ENCODE measurements at places on chromosomes 4 and X.

DNA sequence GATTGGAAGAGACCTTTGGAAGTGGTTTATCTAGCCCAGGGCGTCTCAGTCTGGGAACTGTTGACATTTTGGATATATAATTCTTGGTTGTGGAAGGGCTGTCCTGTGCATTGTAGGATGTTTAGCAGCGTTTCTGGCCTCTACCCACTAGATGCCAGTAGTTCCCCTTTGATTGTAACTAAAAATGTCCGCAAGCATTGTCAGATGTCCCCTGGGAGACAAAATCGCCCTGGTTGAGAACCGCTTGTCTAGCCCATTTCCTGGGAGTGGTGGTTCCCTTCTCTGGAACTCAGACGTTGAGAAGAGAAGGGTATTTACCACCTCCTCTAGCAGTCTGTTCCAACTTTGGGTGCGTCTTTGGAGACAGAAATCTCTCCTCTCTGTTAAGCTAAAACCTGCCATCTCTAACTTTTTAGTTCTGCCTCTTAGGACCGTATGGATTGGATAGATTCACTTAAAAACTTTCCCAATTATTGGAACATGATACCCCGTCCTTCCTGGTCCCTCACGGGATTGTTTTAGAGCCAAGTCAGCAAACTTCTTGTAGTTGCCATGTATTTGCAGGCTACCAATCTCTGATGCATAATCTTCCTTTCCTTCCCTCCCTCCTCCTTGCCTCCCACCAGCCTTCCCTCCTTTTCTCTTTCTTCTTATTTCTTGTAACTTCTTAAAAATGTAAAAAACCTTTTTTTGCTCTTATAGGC, 13.9 kb downstream of the TMEM165 start:
- no peak for DNase-seq

DNA sequence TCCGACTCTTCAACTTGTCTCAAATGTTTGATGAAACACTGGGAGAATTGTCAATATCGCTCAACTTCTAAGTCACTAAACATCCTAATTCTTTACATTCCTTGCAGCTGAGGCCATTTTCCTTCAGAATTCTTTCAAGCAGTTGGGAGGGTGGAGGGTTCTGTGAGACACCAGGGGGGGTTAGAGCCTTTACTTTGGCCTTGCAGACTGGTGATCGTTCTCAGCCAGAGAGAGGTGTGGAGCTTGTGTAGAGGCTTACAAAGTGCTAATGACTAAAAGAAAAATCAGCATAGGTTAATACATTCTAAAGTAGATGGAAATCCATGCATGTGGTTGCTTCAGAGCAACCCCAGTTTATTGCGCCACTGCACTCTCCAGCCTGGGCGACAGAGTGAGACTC, 21.3 kb upstream of the SOX3 start:
- no peak for DNase-seq

- DNase-seq, result no peak
Observed at GRCh38 chr4:63583561-63583960, 825.7 kb downstream of the TECRL start.

- DNase-seq, result no peak
Observed at GRCh38 chr4:7663075-7663541, 228.4 kb upstream of the PSAPL1 start.

DNA sequence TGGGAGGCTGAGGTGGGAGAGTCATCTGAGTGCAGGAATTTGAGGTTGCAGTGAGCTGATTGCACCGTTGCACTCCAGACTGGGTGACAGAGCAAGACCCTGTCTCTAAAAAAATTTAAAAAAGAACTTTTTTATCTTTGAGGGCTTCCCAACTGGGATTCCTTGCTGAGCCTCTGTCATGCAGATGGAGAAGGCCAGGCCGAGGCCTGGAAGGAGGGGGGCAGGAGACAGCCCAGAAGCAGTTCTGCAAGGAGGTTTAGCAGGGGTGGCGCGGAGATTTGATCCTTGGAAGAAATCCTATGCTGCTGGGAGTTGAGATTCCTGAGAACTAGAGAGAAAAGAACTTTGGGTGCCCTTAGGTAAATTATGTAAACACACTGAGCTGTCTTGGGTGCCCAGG, 2.5 kb upstream of the ARSD start:
- DNase-seq, result no peak

- no peak for DNase-seq
Observed at GRCh38 chr4:17578482-17578891, 1.5 kb downstream of the LAP3 start.

GRCh38 chr4:122827879-122828601, 1.4 kb downstream of the FGF2 start:
- DNase-seq, result no peak

GRCh38 chr4:52968241-52968640, 106.1 kb downstream of the RASL11B start:
- no peak for DNase-seq

DNA sequence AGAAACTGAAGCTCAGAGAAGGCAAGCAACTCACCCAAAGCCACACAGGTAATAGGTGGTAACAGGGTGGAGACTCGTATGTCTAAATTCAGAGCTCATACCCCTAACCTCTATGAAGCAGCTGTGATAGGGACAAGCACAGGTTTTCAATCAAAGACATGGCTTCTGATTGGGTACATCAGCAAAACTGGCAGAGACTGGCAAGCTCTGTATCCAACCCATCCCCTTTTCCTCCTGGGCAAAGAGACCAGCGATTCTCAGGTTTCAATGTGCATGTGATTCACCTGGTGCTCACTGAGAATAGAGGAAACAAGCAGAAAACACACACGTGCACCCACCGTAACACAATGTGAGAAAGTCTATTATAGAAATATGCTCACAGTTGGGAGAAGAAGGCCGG, 153.0 kb downstream of the SMIM20 start:
- DNase-seq, result no peak

GRCh38 chr4:148982200-148982599, 540.0 kb upstream of the NR3C2 start:
- no peak for DNase-seq

DNA sequence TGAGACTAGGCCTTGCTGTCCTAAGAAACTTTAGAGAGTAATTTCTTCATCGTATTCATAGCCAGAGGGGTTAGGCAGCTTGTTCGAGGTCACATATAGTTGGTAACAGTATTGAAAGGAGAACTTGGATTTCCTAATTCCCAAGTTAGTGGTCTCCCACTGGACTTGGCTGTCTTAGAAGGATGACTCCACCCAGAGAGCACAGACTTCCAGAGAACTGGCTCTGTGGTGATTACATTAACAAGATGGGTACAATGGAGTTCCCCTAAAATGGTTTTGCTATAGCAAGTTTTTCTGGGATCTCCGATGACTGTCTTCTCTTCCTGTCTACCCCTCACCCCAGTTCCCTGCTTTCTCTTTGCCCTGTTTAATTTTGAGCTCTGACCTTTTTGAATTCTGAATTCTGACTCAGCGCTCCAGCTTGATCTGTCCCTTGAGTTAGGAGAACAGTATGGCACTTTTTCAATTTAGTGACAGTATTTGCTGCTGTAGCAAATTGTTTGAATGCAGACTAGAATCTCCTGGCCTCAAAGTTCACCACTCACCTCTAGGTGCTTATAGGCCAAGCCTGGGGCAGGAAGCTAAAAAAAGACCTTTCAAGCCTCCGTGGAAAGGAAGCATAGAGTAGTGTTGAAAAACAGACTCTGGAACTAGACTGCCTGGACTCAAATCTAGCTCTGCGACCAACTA, 6.9 kb downstream of the MSN start:
- no peak for DNase-seq

- DNase-seq, result no peak
Observed at GRCh38 chrX:28609917-28610613, 22.8 kb downstream of the IL1RAPL1 start.

DNA sequence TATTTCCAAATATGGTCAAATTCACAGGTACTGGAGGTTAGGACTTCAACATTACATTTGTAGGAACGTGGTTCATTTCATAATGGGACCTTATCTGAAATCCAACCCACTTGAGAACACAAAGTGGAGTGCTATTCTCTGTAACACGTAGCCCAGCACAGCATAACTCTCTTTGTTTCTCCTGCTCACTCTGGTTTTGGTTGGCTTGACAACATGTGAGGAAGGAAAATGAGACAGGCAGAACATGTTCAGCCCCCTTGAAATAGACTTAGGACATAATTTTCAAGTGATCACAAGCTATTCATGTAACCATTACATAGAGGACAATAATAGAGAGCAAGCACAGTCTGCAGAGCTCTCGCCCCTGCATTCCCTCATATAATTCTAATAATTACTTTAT, 115.1 kb upstream of the SMIM10 start:
- DNase-seq, result no peak

GRCh38 chrX:13131396-13132137, 87.1 kb upstream of the FAM9C start:
- DNase-seq, result no peak

GRCh38 chr4:118281611-118282442, 71.0 kb downstream of the PRSS12 start:
- no peak for DNase-seq
